ENCODE measurements at places on chromosomes 12 and 14.

- no peak for DNase-seq
Measured at GRCh38 chr14:26088275-26088674, 509.6 kb downstream of the NOVA1 start.

GRCh38 chr12:122079033-122079531, 526 bp downstream of the MLXIP start:
- no peak for DNase-seq

DNA sequence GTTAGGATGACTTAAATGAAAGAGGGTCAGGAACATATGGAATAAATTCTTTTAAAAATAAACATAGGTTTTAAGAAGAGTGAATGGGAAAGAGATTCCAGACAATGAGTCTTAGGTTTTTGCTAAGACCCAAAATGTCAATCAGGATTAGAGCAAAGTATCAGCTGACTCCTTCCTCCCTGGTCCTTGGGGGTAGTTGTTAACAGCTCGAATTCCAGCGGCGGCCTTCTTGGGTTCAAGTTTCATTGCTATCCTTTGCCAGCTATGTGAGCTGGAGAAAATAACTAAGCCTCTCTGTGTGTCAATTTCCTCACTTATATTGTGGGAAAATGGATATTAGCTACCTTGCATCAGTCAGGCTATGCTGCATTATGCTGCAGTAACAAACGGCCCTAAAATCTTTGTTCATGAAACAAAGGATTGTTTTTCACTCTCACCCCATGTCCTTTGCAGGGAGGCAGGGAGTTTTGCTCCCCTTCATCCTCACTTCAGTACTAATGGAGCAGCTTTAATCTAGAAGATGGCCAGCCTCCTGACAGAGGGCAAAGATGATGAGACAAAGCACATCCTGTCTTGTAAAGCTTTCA, 83.8 kb upstream of the RFLNA start:
- no peak for DNase-seq

DNA sequence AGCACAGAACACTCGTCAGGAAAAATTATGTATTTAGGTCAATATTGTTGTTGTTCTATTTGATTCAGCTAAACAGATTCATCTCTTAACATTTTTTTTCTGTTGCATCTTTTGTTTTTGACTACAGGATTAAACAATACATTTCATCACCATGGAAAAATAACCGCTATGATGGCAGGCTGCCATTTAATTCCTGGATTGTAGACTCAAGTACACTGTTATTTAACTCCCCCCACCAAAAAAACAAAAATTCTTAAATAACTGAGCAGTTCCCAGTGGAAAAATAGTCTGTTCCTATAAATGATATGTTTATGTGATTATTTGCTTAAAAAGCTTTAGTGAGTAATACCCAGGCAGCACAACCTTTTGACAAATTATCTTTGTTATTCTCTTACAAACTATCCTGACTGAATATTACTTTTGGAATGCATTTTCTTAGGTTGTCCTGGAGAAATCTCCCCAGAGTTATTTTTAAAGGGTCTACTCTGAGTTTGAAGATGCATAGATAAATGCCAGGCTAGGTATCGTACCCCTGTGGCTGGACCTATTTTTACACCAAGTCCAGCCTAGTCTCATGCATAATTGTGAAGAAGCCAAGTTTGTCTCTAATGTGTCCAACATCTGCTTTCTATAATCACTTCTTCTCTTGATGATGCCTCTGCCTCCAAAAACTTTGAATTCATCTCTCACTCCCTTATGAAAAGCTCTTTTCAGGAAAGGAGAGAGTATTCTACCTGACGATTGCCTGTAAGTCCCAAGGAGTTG, 3.7 kb downstream of the KERA start:
- DNase-seq = no peak

DNA sequence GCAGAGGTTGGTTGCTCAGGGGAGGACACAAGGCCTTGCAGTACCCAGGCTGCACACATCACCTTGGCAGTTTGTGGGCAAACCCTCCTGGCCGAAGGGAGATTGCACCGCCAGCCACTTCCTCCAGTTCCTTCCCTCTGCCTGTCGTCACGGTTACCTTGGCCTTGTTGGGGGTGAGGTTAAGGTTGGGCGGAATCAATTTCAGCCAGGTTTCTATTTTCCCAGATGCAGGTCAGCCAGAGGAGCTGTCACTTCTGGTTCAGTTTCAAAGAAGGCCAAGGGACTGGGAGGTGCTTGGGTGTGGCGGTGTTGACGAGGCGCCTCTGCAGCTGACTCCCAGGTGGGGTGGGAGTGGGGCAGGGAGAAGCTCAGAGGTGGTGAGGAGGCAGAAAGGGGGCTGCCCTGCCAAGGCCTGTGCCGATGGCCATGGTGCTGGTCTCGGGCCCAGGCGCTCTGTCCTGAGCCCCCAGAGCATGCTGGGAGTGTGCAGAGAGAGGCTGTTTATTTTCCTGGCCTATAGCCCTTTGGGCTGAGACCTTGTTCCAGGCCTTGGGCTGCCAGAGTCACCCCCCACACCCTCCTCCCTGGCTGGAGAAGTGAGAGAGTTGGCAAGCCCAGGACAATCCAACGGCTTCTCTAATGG, 31.4 kb downstream of the JDP2 start:
- no peak for DNase-seq
